ENCODE measurements at places on chromosomes 6 and 20. TPM values are rescaled to one million over a fixed set of nuclear protein-coding genes. Genes with fewer than 3 reads are reported as not detected.

Gene KHDC1
- 1.7 TPM for polyA plus RNA-seq

DNA sequence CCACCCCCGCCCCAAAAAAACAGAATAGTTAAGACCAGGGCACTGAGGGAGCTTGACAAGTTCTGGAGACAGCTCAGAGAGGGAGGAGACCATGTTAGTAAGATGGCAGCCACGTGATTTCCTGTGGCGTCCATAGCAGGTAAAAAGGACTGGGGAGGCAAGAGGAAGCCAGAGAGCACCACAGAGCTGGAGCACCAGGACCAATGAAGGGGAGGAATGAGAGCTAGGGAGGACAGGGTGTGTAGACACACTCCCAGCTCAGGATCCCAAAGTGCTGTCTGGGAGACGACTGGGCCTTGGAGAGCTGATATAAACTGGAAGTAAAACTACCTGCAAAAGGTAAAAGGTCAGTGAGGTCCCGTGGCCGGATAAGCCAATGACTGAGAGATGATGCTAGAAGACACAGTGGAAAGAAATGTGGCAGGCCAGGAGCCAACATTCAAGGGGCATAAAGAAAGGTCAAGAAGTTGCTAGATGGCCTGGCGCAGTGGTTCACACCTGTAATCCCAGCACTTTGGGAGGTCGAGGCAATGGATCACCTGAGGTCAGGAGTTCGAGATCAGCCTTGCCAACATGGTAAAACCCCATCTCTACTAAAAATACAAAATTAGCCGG lies 39.0 kb downstream of the SLC23A2 start:
- H3K4me1 ChIP-seq = peaks cover 3% of the 10 kb centered on the region
- no peaks in the 10 kb centered on the region for H3K27me3 ChIP-seq
- H3K27ac ChIP-seq = no peak overlapping the region
- peaks cover 2% of the 10 kb centered on the region for H3K36me3 ChIP-seq
- no peak for DNase-seq

- H3K36me3 ChIP-seq = no peaks in the 10 kb centered on the region
- DNase-seq = no peak
- H3K27ac ChIP-seq = no peak overlapping the region
Observed at GRCh38 chr6:14772188-14772587, 473.7 kb upstream of the JARID2 start.

GRCh38 chr6:105941621-105942412 lies 144.3 kb upstream of the PRDM1 start:
- H3K27me3 ChIP-seq = no peaks in the 10 kb centered on the region
- no peak for DNase-seq
- H3K27ac ChIP-seq = no peak overlapping the region
- no peaks in the 10 kb centered on the region for H3K36me3 ChIP-seq
- H3K4me1 ChIP-seq = no peaks in the 10 kb centered on the region

DNA sequence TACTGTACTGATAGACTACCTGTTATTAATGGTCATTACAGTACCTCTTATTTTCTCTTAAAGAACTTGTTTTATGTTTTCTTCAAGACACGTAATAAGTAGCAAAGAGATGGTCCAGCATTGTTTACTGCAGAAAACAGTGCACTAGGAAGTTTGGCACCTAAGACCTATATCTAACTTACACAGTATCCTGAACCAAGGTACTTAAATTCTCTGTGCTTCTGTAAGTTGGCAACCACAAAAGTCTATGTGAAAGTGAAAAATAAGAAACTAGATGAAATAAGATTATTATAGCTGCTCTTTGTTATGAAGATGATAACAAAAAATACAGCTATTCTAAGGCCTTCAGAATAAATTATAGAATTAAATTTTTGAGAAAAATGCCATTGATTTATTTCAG lies 411.7 kb upstream of the SOX4 start:
- no peak overlapping the region for H3K27ac ChIP-seq
- H3K4me3 ChIP-seq = no peak overlapping the region
- no peaks in the 10 kb centered on the region for H3K36me3 ChIP-seq
- no peaks in the 10 kb centered on the region for H3K4me1 ChIP-seq
- no peak for DNase-seq

- peak overlapping the region; percentile 98 for H3K27ac ChIP-seq
- no peaks in the 10 kb centered on the region for H3K27me3 ChIP-seq
- H3K4me1 ChIP-seq = no peaks in the 10 kb centered on the region
- no peaks in the 10 kb centered on the region for H3K36me3 ChIP-seq
- peak overlapping the region; percentile 83 for H3K4me3 ChIP-seq
Observed at GRCh38 chr6:26055719-26056582, 31.3 kb upstream of the HFE start.

GRCh38 chr20:19886661-19887288 lies 128.7 kb downstream of the RIN2 start:
- no peak for DNase-seq
- no peaks in the 10 kb centered on the region for H3K27me3 ChIP-seq
- H3K36me3 ChIP-seq = peaks cover 8% of the 10 kb centered on the region

DNA sequence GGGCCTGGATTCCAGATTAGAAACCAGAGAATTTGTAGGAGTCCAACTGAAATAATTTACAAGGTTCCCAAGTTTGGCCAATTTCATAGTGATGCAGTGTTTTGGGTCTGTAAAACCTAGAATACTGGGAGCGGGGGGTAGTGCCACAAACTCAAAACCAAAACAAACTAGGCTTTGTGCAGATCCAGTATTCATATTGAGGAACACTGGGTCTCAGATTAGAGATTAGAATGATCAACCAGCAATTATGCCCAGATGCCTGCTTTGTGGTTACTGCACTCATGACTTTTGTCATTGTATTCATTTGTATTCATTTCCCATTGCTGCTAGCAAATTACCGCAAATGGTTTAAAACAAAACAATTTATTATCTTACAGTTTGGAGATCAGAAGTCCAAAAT lies 3.2 kb upstream of the NDUFAF4 start:
- peaks cover under 1% of the 10 kb centered on the region for H3K4me1 ChIP-seq
- no peak for DNase-seq

GRCh38 chr6:56160489-56160888 lies 86.9 kb downstream of the COL21A1 start:
- H3K36me3 ChIP-seq = no peaks in the 10 kb centered on the region
- H3K27ac ChIP-seq = no peak overlapping the region
- DNase-seq = no peak
- no peak overlapping the region for H3K4me3 ChIP-seq
- no peaks in the 10 kb centered on the region for H3K4me1 ChIP-seq
- H3K27me3 ChIP-seq = no peaks in the 10 kb centered on the region

Gene ATP9A
- polyA plus RNA-seq = 49.0 TPM

GRCh38 chr6:127290391-127291265 lies 24.0 kb downstream of the RNF146 start:
- peaks cover 10% of the 10 kb centered on the region for H3K36me3 ChIP-seq
- no peak overlapping the region for H3K27ac ChIP-seq
- no peaks in the 10 kb centered on the region for H3K4me1 ChIP-seq
- H3K27me3 ChIP-seq = no peaks in the 10 kb centered on the region
- no peak for DNase-seq

- no peak overlapping the region for H3K4me3 ChIP-seq
- peaks cover 14% of the 10 kb centered on the region for H3K4me1 ChIP-seq
- no peak overlapping the region for H3K27ac ChIP-seq
- H3K36me3 ChIP-seq = no peaks in the 10 kb centered on the region
- H3K27me3 ChIP-seq = no peaks in the 10 kb centered on the region
Observed at GRCh38 chr6:85580878-85581267, 12.8 kb downstream of the SNX14 start.

- peak overlapping the region; percentile 29 for H3K4me3 ChIP-seq
- peak; percentile 64 for DNase-seq
- H3K4me1 ChIP-seq = no peaks in the 10 kb centered on the region
- H3K36me3 ChIP-seq = no peaks in the 10 kb centered on the region
Observed at GRCh38 chr6:26502165-26502564, 2.1 kb downstream of the BTN1A1 start.

GRCh38 chr6:3139090-3139903 lies 18.0 kb downstream of the TUBB2A start:
- H3K4me1 ChIP-seq = peaks cover 6% of the 10 kb centered on the region
- peaks cover 3% of the 10 kb centered on the region for H3K36me3 ChIP-seq
- DNase-seq = peak; percentile 92
- H3K27ac ChIP-seq = peak overlapping the region; percentile 71
- no peak overlapping the region for H3K4me3 ChIP-seq

Gene GSTA1
- 2,206 TPM for polyA plus RNA-seq

DNA sequence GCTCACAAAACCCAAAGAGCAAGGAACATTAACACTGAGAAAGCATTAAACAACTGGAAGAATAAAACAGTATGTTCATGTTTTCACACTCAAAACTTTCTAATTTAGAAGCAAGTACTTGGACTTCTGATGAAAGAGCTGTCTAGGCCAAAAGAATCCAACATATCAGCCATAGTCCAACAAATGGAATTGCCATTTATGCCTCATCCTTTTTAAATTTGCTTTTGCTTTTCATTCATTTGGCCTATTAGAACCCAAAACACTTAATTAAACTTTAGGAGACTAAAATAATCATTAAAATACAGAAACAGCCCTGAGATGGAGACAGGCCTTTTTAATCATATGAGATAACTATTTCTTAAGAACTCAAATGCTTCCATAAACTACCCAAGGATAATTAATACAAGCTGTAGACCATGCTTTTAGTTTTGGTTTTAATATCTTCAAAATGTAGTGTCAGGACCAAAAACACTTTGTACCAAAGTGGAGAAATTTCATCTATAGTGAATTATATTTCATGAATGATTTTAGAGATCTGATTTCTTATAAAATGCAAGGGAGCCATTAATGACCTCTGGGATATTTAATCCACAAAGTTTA lies 166.5 kb downstream of the KIF6 start:
- no peak overlapping the region for H3K27ac ChIP-seq
- no peaks in the 10 kb centered on the region for H3K36me3 ChIP-seq
- H3K27me3 ChIP-seq = no peaks in the 10 kb centered on the region
- H3K4me1 ChIP-seq = no peaks in the 10 kb centered on the region
- DNase-seq = no peak

DNA sequence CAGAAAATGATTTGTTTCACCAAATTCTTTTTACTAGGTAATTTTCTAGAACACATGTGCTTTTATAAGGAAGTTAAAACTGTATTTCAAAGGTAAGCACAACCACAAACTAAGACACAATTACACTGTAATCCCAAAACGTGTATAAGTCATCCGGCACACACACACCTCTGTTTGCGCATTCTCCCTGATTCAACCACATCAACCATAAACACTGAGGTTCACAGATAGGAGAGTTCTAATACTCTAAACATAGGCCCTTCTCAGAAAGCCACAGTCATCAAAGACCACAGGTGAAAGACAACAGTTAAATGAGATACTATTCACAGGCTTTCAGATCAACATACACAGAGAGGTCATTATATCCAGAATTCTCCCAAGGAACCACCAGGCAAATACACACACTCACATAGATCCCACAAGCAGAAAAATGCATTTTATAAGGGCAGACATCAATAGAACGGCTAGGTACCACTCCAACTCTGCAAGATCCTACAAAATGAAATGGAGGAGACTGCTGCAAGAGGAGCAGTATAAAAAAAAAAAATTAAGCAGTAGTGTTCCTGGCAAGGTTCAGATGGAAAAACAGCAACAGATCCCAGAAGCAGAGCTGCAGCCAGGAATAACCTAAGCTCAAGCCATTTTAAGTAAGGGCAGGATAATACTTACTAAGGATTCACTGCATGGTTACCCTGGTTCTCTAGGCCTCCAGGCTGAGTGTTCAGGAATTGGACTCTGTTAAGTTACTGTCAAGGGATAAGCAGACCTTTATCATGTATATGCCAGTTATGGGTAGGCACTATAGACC lies 6.6 kb upstream of the FBXO9 start:
- no peaks in the 10 kb centered on the region for H3K27me3 ChIP-seq
- H3K4me1 ChIP-seq = peaks cover 43% of the 10 kb centered on the region
- peaks cover 12% of the 10 kb centered on the region for H3K36me3 ChIP-seq
- H3K4me3 ChIP-seq = peak overlapping the region; percentile 34

DNA sequence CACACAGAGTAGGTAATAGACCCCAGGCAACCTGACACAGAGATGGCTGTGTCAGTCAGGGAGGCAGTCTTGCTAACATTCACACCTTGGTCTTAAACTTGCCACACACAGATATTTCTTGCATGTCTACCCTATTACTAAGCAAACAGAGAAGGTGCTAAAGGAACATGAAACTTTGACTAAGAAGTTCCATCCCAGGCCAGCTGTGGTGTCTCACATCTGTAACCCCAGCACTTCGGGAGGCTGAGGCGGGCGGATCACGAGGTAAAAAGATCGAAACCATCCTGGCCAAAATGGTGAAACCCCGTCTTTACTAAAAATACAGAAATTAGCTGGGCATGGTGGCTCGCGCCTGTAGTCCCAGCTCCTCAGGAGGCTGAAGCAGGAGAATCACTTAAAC lies 222.4 kb upstream of the JARID2 start:
- H3K4me1 ChIP-seq = no peaks in the 10 kb centered on the region
- H3K4me3 ChIP-seq = no peak overlapping the region
- no peaks in the 10 kb centered on the region for H3K27me3 ChIP-seq

Gene TRIM10
- polyA plus RNA-seq = 1.4 TPM

Gene AGER
- polyA plus RNA-seq = 12.1 TPM

DNA sequence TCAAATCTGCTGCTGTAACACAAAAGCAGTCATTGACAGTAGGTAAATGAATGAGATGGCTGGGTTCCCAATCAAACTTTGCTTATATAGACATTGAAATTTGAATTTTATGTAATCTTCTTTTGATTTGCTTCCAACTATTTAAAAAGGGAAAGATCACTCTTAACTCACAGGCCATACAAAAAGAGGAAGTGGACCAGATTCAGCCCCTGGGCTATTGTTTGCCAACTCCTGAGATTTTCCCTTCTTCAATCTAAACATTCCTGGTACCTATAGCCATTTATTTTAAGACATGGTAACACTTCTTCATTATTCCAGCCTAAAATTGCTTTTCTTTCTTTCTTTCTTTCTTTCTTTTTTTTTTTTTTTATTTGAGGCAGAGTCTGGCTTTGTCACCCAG lies 260.6 kb downstream of the TFAP2A start:
- no peak overlapping the region for H3K27ac ChIP-seq
- H3K4me1 ChIP-seq = no peaks in the 10 kb centered on the region
- H3K36me3 ChIP-seq = no peaks in the 10 kb centered on the region
- no peak for DNase-seq

DNA sequence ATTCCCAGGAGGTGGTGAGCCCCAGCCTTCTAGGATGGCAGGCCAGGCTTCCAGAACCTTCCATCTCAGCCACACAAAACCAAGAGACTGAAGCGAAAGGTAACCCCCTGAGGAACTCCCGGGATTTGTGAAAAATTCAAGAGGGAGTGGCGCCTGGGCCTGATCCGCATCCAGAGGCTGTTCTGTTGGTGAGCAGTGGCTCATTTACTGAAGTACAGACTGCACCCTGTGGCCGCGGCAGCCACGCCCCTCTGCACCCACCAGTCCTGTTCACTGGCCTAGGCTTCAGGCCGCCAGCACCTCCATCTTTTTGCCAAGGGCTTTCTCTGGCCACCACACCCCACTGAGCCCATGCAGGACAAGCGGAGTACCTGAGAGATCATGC lies 79.1 kb upstream of the PTPN1 start:
- H3K4me1 ChIP-seq = peaks cover 5% of the 10 kb centered on the region
- no peak overlapping the region for H3K4me3 ChIP-seq
- no peak for DNase-seq
- H3K27me3 ChIP-seq = no peaks in the 10 kb centered on the region
- no peak overlapping the region for H3K27ac ChIP-seq

Gene CARMIL1
- 74.5 TPM for polyA plus RNA-seq

Gene PHACTR3
- 7.1 TPM for polyA plus RNA-seq

- no peak overlapping the region for H3K27ac ChIP-seq
- no peaks in the 10 kb centered on the region for H3K36me3 ChIP-seq
- no peak for DNase-seq
- H3K27me3 ChIP-seq = no peaks in the 10 kb centered on the region
Observed at GRCh38 chr6:27149150-27149549, 98.4 kb upstream of the PRSS16 start.

- no peaks in the 10 kb centered on the region for H3K27me3 ChIP-seq
- DNase-seq = no peak
- H3K27ac ChIP-seq = no peak overlapping the region
Observed at GRCh38 chr6:106599440-106599839, 29.9 kb downstream of the RTN4IP1 start.

Gene SEMG1
- polyA plus RNA-seq = not detected
